ENCODE measurements at places on chromosomes 11 and 22. TPM values are rescaled to one million over a fixed set of nuclear protein-coding genes. Genes with fewer than 3 reads are reported as not detected.

- no peak for DNase-seq
Measured at GRCh38 chr11:64210301-64211020, 3.9 kb downstream of the FERMT3 start.

DNA sequence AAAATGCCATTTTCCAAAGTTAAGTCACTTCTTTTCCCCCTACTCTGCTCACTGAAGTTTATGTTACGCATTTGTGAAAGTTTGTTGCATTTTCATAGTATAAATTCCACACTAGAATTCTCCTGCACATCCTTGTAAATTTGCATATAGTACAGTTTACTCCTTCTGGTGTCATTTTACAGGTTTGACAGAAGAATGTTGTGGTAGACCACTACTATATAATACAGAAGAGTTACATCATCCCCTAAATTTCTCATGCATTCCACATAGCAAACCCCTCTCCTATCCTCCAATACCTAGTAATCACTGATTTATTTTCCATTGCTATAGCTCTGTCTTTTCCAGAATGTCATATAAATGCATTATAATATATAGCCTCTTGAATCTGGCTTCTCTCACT lies 64.5 kb downstream of the CCDC73 start:
- DNase-seq, result no peak

OR8B8 gene
- total RNA-seq, result not detected

GRCh38 chr11:21485426-21485825 lies 707.5 kb upstream of the ANO5 start:
- DNase-seq, result no peak

DNA sequence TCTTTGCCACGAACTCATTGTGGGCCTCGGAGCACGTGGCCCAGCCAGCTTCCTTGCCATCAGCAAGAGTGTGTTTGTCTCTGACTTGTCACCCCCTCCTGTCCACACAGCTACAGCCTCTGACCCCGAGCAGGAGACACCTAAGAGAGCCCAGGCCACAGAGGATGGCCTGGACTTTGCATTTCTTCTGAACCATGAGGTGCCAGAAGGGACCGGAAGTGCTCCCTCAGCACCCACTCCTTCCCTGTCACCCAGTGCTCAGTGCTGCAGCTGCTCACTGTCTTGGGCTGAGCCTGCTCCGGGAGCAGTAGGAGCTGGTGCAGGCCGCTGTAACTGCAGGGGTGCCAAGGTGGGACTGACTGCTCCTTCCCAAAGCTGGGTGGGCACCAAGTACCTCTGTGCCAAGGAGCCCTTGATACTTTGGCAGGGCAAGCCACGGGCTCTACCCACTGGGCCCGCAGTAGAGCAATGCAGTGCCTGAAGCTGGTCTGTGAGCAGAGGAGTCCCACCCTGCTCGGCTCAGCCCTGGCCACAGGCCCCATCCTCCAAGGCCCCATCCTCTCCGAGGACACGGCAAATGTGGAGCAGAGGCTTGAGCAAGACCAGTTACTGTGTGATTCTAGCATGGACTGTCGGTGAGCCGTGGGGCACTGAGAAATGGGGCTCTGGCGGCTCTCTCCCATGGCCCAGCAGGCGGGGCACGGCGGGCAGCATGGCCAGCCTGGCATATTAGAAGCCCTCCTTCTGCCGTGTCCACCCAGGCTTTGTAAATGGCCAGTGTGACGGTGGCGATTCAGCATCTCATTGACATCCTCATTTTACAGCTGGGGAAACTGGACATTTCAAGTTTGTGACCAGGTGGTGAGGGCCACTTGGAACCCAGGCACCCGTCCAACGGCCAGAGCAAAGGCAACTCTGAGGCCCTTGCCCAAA lies 6.3 kb downstream of the GRK2 start:
- DNase-seq, result no peak

GRCh38 chr11:65428578-65429067 lies 6.0 kb downstream of the NEAT1 start:
- DNase-seq, result no peak

DNA sequence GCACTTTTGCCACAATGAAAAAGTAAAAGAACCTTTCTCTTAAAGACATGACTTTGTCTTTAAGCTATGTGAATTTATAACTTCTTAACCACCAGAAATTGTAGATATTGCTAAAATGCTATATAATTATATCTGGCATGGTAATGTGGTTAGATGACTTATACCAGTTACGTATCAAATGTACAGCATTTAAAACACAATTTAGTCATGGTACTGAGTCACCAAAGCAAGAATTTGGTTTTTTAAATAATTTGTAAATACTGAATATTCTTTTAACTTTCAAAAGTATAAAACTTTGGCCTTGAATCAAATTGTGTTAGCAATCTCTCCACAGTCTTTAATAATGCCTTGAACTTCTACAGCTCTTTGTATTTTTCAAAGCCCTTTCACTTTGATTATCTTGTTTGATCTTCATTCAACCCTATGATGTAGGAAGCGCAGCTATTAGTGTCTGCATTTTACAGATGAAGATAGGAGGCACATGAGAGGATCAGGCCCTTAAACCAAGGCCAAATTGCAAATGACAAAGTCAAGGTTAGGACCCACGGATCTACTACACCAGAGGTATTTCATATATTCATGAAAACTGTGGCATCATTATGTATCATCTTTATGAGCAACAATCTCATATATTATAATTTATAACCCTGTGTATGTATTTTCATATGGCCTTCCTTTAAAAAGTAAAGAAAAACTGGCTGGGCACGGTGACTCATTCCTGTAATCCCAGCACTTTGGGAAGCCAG lies 4.4 kb upstream of the SYTL2 start:
- DNase-seq, result no peak

KCNQ1 gene
- total RNA-seq, result 25.1 TPM

HDAC10 gene
- 107 TPM for total RNA-seq
